DMS79 (cell line): ENCODE measurements at places on chromosomes 6 and 20.

- DNase-seq: no peak
Observed at GRCh38 chr6:159043947-159044346, 844 bp downstream of the TAGAP start.

DNA sequence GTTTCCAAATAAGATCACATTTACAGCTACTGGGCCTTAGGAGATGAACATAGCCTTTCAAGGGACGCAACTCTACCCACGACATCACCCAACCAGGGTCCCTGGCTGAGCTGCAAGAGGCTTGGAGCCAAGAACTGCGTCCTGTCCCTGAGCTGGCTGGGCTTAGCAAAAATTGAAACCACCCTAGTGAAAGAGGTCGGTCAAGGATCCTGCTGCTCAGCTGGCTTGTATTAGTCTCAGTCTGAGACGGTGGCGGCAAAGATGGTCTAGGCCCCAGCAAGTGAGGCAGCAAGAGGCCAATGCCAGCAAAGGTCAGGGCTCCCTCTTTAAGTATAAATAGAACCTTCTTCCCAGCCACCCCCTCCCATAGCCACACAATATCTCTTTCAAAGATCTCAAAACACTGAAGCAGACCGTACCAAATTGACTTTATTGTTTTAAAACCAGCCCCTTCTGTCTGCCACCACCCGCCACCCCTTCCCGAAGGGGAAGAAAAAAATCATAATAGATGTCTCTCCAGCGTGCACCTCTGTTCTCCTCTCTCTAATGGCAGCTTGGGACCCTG lies 140.5 kb downstream of the EYA2 start:
- no peak for DNase-seq

DNA sequence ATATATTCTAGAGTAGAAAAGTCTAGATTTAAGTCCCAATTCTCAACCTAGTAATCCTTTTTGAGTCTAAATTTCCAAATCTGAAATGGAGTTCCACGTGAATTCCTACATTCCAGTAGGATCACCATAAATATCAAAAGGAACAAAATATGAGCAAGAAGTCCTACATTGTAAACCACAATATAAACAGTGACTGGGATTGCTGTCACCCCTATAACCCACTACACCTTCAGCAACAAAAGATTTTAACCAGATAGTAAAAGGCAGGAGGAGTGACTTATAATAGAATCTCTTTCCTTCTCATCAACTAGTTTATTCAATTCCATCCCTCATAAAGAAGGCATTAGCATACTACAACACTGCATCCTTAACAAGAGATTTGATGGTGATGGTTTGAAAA lies 210.6 kb downstream of the KIF16B start:
- DNase-seq: no peak

DNA sequence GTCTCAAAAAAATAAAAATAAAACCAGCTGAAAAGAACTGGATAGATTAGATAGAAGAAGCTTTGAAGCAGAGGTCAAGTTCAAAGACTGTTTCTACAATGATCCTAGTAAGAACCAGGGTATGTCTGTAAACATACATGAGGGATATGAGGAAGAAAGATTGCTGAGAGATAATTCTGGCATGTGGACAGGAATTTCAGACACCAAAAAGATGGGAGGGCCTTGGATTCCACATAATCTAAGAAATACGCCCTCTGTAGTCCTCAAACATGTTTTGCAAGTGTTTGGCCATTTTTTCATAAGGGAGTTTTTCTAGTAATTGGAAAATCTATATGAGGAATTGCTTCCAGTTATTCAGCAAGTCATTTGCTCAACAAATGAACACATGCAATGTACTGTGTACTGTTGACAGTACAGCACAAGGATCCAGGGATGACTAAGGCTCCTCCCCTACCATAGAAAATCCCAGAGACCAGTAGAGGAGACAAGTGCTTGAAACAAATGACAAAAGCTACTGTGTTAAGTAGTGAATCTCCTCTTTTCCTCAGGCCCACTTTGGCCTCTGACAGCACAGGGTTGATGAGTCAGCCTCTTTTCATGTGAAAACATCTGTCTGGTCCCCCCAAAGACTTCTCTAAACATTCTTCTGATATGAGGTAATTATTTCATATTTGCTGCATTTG lies 795.9 kb downstream of the MAFB start:
- DNase-seq: no peak

DNA sequence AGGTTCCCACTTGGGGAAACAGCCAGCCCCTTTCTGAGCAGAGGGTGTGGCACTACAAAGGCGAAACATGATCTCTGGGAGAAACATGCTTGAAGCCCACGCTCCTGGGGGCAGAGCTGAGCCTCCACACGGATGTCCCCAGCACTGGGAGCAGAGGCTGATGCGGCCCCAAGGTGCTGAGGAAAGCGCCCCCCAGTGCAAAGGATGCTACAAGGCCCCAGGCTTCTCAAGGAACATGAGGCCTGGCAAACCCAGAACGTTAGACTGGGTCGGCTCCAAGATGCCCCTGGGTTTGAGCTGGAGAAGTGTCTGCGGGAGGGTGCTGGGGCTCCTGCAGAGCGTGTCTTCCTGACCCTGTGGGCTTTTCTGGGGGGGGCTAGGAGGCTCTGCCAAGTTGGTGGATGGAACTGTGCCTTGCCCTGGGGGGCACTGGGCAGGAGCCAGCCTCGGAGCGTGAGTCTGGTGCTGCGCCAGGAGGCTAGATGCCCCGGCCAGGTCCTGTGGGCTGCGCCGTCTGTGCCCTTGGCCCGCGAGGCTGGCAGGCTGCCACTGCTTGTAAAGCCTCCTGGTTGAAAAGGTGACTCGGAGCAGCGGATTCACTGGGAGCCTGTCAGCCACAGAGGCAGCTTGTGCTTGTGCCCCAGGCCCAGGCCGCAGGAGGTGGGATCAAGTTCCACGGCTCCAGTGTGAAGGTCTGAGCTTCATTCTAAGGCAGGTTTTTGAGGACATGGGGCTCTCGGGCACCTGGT lies 8.1 kb downstream of the SYNJ2 start:
- peak; percentile 94 for DNase-seq

GRCh38 chr6:56541741-56542360 lies 100.8 kb downstream of the DST start:
- no peak for DNase-seq

DNA sequence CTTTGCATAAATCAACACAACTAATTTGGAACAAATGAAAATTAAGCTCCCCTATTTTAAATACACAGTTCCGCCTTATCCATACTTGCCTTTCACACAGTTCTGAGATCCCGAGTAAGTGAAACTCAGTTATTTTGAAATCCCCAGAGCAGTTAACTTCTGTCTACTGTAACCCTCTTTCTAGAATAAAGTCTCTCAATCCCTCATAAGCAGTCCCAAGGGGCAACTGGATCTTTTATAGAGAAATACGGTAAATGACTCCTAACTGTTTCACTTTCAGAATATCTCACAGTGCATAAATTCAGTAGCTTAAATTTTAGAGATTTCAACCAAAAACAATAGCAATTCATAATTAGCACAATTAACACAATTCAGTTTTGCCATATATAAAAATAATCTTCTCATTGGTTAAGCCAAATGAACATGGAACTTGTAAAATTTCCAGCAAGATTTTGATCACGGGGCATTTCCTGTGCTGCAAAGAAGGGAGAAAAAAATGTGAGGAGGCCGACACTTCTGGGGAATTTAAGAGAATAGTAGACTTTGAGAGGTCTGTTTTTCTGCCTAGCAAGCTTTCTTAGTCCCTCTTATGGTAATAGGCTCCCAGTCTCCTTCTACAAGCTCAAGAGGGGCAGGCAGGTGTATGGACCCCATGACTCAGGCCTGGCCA lies 78.3 kb downstream of the KIF6 start:
- no peak for DNase-seq

DNA sequence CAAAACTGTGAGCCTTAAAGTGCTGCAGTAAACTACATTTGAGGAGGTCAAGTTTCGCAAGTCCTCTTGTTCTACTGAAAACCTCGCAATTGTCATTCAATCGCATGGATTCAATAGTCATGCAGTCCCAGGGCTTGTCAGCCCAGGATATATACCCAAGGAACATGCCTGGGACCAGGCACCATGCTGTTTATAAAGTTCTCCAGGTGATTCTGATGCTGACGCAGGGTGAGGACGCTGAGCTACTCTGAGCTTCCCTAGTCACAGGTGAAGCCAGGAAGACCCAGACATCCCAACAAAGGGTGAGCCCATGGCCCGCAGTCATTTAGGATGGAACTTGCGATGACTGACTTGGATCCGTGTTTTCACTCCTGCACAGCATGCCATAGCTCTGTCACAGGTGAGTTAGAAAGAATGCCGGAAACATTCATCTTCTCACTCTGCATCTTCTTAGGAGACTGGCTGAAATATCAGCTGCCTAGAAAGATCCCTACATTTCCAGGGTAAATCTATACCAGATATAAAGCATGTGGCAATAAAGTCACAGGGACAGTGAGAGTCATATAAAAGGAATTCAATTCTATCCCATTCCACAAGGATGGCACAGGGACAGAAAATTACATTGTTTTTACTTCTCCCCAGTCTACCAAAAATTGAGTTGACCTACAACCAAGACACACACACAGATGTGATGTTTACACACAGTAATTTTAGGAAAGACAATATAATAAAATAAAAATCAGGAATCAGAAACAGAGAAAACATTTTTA lies 27.0 kb upstream of the SSTR4 start:
- no peak for DNase-seq

- DNase-seq: no peak
Observed at GRCh38 chr20:42915081-42915480, 274.6 kb downstream of the PTPRT start.

- no peak for DNase-seq
Observed at GRCh38 chr6:28860581-28860980, 63.2 kb downstream of the TRIM27 start.

DNA sequence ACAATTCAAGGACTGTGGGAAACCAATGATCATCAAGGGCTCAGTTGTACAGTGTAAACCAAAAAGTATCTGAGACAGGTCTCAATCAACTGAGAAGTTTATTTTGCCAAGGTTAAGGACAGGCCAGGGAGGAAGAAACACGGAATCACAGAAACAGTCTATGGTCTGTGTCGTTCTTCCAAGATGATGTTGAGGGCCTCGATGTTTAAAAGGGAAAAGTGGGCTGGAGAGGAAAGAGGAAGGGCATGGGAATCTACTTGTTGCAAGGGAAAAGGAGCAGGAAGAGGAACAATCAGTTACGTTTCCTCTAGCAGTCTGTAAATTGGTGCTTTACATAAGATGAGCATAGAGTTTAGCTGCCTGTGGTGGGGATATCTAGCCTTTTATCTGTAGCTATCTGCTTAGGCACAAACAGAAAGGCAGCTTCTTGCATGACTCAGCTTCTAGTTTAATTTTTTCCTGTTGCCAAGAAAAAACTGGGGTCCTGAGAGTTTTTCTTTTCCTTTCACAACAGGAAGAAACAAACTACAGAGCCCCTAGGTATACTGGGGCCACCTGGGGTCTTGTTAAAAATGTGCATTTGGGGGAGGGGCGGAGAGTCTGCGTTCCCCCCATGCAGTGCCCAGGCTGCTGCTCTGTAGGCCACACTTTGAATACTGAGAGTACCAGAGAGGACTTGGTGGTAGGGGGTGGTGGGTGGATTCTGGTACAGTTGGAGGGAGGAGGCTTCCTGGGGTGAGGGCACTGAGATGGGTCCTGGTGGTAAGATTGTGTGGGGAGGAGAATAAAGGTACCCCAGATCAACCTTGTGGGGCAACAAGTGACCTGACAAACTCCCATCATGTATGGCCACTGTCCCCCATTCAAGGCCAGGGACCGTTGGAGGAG lies 35.3 kb upstream of the EZR start:
- no peak for DNase-seq

- DNase-seq: no peak
Observed at GRCh38 chr6:17945111-17945510, 42.3 kb downstream of the KIF13A start.

- no peak for DNase-seq
Observed at GRCh38 chr6:16769131-16769985, 8.1 kb upstream of the ATXN1 start.

GRCh38 chr6:133774356-133774755 lies 114.6 kb upstream of the TCF21 start:
- DNase-seq: no peak

GRCh38 chr6:33088931-33089620 lies 13.3 kb downstream of the HLA-DPB1 start:
- DNase-seq: no peak

DNA sequence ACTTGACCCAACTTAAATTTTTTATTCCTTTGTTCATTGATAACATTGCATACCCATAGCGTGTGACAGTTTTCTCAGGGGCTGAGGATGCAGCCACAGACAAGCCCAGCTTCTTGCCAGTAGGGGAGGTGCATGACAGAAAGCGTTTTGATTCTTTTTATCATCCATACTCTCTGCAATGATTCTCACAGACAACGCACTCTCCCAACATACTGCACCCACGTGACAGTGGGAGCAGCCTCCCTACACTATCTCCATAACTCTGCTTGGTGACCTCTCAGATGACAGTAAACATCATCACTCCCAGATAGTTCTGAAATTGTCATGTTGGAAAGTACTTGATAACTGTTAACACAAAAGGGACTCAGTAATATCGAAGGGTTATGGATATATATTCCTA lies 481.2 kb upstream of the AGPAT4 start:
- no peak for DNase-seq

DNA sequence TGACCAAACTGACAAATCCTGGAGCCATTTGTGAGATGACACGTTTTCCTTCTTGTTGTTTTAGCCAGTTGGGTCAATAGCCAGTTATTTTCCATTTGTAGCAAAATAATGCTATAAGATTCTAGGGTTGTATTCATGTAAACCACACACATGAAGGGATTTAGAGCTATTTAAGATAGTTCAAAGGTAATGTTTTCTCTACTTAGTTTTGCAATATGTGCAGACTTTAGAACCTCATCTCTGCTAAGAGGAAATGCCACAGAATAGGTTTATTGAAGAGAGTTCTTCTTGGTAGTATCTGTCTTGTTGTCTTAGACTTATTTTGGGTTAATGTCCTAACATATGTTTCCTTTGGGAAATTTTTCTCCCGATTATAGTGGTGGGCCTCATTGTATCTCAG lies 213.5 kb upstream of the RIMS1 start:
- no peak for DNase-seq

DNA sequence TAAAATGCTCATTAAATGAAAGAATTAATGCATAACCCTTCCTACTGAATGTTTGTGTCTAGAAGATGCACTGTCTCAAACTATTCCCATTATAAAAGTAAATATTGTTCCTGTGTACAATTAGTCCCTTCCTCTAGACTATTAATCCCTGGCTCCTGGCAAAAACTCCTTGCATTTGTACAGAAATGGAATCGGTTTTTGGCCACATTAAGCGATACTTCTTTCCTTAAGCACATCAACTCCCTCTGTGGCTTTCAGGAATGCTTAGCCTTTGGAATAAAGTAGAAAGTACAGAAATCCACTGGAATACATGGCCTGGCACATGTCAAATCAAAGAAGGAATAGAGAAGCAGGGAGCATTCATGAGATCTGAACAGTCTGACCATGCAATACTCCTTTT lies 179.8 kb downstream of the GMPR start:
- no peak for DNase-seq

GRCh38 chr6:165441181-165441580 lies 131.8 kb upstream of the C6orf118 start:
- no peak for DNase-seq

- no peak for DNase-seq
Observed at GRCh38 chr6:15132854-15133670, 112.8 kb upstream of the JARID2 start.
